Stimulated activated CD4-positive, alpha-beta T cell treated with anti-CD3 and anti-CD28 coated beads, Interleukin-4, amount 100 ng/mL, for 48 hours (primary cell): ENCODE measurements at places on chromosomes 3 and 15.

GRCh38 chr15:85692321-85692720 is 102.4 kb downstream of the KLHL25 start:
- no peak for DNase-seq

DNA sequence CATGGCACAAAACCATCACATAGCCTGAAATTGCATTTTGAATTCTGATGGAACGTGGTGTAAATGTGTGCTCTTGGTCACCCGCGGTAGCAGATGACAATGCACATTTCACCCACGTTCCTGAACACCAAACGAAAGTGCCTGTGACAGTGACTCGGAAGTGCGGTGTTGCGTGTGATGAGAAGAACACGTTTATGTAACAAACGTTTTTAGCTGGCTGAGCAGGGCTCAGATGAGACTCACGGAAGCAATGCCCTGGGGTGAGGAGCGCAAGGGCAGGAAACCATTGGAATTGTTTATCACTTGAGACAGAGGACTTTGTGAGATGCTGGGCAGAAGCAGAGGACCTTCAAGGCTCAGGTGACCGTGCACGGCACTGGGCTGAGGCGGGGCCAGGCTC is 449.2 kb upstream of the CFAP20DC start:
- no peak for DNase-seq

DNA sequence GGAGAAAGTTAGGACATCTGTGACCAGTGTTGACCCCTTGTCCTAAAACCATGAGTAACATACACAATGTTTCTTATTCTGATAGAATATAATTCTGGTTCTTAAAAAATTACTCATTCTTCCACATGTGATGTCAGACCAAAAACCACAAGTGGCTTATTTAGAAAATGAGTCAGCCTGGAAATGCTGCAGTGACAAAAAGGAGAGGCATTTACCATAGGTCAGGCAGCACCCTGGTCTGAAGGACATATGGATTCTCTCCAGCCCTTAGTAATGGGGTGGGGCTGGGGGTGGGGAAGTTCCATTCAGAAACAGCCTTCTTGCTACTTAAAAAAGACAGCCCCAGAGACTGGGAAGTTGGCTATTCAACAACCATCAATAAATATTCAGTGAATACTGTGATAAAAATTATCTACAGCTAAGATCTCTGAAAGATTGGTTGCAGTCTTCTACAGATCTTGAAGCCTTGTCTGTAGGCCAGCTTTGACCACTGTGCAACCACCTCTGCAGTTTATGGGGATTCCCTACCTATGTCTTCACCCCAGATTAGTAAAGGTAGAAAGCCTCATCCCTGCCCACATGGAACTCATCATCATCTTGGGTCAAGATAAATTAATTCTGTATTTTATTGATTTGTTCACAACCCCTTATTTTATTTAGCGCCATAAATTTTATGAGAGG is 34.9 kb upstream of the TIMP4 start:
- no peak for DNase-seq

GRCh38 chr15:31338318-31338878 is 11.8 kb downstream of the KLF13 start:
- no peak for DNase-seq

GRCh38 chr3:52606373-52607085 is 70.1 kb downstream of the UQCC5 start:
- no peak for DNase-seq

DNA sequence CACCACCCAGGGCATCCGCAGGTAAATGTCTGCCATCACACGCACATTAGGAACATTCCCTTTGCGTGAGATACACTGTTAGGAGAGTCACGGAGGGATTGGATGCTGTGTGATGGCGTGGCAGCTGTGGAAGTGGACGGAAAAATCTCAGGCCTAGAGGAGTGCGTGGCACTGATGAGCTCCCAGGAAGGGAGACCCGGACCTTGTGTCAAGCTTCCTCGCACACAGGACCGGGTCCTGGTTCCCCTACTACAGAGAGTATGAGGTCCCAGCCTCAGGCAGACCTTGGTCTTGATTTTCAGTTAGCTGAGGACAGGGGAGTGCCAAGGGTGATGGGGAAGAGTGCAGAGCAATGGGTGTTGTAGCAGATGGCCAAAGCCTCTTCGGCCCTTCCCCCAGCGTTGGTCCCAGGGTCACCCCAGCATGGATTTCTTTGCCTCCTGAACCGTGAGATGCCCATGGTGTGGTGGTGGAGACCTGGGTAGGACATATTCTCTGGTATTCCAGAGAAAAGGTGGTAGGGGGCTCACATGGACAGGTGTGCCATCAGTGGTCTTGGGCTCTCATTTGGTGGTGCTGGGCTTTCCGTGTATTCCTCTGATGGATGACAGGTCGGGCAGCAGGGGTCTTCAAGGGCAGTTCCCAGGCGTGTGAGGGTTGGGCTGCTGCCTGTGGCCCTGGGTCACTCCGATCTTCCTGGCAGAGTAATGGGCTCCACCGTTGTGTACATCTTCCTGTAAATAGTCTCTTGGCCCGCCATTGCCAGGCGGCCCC is 105.1 kb downstream of the SNRPN start:
- DNase-seq = no peak
